ENCODE measurements at places on chromosomes 11 and 22.

DNA sequence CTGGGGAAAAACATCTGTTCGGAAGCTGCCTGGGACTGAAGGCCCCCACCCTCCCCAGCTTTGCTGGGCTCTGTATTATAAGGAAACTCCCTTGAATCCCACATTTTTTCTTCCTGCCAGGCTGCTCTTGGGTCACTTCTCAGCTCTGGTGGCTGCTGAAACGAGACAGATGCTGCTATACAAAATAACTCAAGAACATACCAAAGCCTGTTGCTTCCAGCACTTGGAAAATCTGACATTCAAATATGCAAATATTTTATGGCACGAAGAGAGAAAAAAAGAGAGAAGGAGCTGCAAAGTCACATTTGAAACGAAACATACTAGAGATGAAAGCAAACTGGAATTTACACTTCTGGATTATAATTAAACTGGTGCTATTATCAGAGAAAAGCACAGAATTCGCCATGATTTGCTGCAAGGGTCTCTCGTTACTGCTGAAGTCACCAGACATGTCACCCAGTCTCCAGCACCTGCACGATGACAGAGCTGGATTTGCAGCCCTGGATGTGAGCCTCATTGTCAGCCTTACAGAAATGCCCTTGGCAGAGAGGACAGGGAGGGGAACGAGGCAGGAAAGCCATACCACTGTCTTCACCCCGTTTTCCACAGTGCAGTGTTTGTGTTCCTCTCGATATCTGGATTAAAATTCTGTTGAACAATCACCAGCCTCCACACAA is 47.9 kb upstream of the IGSF9B start:
- DNase-seq, result no peak

- DNase-seq, result no peak
Measured at GRCh38 chr11:77753230-77753629, 67.3 kb downstream of the RSF1 start.

- DNase-seq, result no peak
Measured at GRCh38 chr11:134407321-134407828, 4.7 kb downstream of the B3GAT1 start.

- no peak for DNase-seq
Measured at GRCh38 chr11:76232026-76232665, 25.8 kb upstream of the WNT11 start.

DNA sequence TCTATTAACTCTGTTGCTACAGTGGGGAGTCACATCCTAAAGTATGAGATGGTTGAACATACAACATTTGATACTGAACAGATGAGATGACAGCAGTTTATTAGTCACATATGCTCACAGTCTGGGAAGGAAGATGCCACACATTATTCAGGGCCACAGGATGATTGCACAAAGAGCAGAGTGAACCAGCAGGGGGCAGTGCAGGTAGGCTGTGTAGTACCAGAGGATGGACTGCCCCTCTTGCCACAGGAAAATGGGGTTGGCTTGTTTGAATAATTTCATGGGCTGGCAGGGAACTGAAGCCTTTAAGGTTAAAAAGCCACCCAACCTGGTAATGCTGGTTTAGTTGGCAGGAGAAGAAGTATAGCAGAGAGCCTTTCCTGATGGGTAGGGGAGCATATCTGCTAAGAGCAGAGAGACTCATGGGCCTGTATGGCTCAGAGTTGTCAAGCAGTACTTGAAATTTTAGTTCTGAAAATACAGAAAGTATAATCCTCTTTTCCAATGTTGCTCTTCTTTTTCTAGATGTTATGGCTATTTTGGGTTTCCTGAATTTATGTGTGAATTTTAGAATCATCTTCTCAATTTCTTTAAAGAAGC is 180.4 kb upstream of the B3GAT1 start:
- no peak for DNase-seq

DNA sequence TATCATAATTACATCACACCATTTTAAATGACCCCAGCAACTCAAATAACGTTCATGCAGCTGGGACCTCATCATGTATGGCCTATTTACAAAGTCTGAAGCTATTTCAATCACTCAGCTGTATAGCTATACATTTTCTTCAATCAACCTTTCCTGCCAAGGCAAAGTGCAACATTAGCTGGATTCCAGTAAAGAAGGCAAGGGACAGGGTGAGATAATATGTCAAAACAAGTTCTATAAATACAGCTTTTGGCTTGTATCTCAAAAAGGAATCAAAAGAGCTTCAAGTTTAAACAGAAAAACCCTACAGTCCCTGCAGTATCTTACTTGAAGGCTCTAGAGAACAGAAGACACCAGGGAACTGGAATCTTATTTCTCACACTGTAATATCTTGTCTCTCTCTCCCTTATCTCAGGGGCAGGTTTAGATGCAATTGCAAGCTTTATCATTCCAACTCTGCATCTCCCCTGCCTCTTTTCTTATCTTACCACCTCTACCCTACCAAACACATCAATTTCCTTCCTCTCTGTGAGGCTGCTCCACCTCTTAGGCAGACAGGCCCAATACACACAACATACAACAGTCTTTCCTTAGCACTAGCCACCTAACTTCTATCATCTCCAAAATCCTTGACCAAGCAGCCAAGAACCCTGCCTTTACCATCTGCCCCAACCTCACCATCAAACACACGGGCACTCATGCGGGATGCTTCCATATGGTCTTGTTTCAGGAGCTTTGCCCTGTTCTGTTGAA is 34.5 kb downstream of the CELF1 start:
- DNase-seq, result no peak

DNA sequence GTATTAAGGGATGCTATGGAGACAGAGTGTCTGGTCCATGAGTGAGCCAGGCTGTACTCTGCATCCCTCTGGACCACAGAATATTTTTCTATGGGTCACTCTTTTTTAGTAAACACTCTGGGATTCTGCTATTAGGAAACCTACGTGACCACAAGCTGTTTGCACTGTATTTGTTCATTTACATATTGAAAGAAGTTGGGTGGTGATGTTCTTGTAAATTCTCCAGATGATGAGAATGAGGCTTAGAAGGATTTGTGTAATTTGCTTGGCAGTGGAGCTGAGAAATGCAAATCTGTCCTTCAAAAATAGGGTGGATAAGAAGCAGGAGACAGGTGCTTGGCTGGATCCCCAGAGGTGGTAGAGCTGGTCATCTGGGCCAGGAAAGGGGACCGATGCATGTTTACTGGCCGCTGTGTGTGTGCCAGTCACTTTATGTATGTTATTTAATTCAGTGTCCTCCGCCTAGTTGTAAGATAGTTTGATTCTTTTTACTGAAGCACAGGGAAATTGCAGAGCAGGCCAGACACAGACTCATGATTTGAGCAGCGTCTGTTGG is 63.7 kb upstream of the HEPHL1 start:
- no peak for DNase-seq

DNA sequence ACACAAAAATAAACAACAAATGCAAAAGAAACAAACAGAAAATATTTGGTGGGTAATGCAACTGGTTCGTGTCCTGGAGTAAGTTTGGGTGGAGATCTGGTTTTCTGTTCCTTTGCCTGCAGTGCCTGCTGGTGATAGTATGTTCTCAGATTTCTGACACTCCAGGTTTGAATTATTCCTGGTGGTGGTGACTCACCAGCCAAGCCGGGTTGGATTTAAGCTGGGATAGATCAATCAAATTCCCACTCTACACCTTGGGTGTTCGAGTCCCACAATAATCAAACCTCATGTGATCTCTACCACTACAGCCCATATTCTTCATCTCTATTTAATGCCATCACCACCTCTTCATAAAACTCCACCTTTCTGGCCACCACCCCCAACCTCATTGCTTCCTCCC is 421.8 kb downstream of the NTM start:
- no peak for DNase-seq

DNA sequence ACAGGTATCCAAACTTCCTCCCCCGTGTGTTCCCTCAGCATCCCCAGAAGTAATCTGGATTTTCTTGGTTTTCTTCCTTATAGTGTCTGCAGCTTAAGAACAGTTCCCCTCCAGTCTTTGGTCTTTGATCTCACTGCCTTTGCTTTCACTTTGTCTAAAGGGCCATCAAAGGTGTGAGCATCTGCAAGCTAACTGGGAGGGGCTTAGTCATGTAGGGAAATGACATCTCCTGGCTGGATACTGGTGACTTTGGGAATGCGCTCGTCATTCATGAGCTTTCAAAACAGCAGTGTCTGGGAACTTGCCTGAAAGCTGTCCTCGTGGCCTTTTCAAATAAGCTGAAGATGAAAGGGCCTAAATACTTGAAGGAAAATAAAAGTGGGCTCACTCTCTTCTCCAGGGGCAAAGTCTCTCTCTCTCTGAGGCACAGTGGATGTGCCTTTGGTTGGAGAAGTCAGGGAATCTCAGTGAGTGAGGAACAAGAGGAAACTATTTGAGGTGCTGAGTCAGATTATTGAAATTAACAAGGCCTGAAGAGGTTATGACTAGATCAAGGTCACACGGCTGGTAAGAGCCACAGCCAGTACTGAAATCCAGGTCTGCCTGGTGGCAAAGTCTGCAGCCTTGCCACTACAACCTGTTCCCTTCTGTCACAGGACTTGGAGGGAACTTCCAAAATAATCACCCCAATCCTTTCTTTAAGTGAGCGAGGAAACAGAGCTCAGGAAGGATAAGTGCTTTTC is 45.6 kb upstream of the TENM4 start:
- DNase-seq, result no peak
